NCI-H2029 (cell line): ENCODE measurements at places on chromosomes 5 and 9.

GRCh38 chr5:142396436-142397038 is 71.7 kb upstream of the SPRY4 start:
- no peak for DNase-seq

DNA sequence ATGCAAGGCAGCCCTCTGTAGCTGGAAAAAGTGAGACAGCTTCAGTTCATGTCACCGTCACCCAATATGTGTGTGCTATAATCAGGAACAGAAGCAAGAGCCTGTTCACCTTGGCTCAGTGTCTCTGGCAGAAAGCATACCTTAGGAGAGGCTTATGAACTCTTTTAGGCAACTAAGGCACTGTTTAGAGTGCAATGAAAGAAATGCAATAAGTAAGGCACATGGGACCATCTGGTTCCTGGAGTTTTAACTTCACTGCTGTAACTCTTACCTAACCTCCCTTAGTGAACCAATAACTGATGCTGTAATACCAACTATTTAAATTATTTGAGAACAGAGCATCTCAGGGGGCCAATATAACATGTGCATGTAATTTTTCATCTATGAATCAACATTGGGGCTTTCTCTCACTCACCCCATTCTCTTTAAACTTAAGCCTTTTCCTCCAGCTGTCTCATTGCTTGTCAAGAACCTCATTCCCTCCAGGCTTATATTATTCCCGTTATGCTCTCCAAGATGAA is 32.4 kb downstream of the C9 start:
- DNase-seq: no peak

DNA sequence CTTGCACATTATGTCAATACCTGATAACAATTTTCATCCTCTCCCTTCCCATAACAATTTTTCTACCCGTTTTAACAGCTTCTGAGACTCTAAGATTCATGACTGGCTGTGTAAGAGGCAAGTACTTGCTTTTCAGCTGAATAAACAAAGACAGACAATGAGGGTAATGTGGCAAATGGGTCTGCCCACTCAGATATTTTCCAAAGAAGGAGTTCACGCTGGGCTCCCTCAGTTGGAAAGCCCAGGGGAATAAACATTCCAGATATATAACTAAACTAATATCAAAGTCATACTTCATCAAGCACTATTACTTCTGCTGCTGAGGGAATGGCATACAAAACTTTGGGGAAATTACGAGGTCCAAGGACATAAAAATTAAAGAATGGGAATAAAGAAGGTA is 24.4 kb downstream of the MEGF9 start:
- DNase-seq: no peak

- no peak for DNase-seq
These were observed 2.8 kb upstream of the PCA3 start for GRCh38 chr9:76761448-76761847.

- no peak for DNase-seq
These were observed 157.1 kb downstream of the ATP10B start for GRCh38 chr5:160694896-160695295.

- DNase-seq: no peak
These were observed 222.4 kb downstream of the DOCK8 start for GRCh38 chr9:437066-437465.

DNA sequence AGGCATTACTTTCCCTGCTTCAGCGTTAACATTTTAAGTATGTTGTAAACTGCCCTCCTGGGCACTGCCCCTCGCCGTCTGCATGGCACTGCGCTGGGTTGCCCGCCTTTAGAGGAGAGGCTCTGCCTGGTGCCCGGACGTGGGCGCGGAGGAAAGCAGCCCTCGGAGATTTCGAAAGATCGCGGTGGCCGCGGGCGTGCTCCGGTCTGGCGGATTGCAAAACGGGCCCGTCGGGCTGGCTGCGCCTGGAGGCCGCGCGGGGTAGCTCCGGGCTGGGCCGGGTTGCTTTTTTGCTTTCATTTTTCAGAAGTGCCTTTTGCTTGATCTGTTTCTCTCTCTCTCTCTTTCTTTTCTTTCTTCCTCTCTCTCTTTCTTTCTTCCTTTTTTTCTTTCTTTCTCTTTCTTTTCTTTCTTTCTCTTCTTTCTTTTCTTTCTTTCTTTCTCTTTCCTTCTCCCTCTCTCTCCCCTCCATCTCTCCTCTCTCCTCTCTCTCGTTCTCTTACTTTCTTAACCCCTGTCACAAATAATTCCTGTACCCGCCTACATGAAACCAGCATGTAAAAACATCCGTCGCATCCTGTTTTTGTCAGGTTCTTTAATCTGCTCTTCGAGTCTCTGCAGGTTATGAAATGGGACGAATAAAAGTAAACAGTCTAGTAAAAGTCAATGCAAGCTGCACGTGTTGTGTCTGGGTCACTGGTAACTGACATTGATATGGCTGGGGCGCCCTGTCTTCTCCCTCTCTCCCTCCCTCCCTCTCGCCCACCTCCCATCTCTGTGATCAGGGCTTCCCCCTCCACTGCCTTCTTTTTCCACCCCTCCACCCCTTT is 1.7 kb downstream of the FST start:
- DNase-seq: peak; percentile 49

DNA sequence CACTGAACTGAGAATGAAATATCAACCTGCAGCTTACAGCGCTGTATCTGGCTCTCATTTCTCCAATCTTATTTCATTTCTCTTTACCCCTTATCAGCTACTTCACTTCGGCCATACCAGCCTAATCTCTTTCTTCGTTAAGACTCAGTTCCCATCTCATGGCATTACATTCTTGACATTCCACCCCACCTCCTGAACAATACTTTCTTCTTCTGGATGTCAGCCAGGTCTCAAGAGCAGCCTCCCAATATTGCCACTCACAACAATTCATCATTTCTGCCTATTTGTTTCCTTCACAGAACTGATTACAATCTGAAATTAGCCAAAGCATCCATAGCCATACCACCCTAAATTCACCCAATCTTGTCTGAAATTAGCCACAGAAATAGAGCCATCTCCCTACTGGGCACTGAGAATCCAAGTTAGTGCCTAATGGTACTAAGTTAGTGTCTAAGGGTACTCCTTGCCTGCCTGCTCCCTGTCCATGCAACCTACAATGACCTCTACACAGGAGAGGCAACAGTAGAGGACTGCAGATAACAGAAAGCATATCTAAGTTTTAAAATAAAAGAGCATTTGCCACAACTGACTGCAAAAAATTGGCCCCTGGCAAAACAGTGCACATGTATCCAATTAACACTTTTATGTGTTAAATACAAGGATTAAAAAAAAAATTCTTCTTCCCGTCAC is 35.2 kb downstream of the SETX start:
- DNase-seq: no peak

DNA sequence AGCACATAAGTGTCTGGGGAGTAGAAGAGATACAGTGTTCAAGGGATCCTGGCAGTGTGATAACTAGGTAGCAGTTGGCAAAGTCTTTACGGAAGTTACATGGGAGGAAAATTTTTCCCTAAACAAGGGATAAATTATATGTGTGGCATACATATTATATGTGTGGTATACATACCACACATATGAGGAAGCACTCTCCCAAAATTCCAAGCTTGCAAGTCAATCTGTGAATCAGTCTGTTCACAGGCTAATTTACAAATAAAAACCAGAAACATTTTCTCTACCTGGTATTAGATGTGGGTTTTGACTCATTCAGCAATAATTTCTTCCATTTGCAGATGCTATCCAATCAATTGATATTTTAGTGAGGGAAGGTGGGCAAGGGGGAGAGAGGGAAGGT is 110.0 kb downstream of the ISOC1 start:
- no peak for DNase-seq

DNA sequence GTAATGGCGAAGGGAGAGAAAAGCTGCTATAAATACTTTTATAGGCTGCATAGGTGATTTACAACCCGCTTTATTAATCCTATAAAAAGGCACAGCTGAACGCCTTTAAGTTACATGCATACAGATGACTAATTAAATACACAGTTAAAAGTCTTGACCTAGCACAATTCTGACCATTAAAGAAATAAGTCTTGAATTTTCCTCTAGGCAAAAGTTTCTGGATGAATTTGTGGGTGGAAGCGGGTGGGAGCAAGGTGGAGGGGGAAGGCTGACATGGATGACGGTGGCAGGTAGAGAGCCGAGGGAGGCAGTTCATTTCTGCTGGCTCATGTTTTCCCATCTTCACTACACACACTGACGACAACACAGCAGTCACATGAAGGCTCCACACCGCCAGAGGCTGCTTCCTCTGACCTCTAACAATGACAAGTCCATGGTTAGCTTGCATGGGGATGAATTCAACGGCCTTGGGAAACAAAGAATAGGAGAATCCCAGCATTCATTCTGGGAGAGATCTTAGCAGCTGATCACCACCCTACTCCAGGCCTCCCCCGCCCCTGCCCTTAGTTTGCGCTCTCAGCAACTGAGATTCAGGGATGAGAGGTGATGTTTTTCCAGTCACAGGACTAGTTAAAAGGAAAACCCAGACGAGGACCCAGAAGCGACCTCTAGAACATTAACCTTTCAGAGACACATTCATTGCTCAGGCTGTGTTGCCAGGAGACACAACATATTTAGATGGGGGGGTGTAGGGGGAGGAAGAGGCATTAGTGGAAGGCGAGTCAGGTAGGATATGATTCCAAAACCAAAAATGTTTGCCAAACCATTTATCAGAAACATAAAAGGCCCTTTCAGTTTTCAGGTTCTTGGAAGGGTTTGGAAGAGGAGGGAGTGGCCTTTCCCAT is 329.3 kb downstream of the PIK3R1 start:
- DNase-seq: peak; percentile 75

GRCh38 chr9:34985311-34985899 is 4.1 kb upstream of the DNAJB5 start:
- peak; percentile 26 for DNase-seq

DNA sequence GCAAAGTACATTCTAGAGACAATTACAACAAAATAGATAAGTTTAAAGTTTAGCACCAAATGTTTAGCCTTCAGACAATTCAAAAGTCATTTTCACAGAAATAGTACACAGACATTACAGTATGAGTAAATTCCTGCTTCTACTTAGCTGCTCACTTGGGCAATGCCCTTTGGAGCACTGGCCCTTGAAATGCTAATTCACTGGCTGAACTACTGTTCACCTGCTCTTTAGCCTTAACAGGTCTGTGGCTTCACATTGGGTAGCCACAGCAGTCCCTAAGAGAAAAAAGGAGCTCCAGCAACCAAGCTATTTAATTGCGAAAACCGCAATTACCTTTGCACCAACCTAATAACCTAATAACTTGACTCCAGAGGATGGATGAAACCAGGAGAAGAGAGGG is 916.2 kb upstream of the DMAC1 start:
- DNase-seq: no peak

DNA sequence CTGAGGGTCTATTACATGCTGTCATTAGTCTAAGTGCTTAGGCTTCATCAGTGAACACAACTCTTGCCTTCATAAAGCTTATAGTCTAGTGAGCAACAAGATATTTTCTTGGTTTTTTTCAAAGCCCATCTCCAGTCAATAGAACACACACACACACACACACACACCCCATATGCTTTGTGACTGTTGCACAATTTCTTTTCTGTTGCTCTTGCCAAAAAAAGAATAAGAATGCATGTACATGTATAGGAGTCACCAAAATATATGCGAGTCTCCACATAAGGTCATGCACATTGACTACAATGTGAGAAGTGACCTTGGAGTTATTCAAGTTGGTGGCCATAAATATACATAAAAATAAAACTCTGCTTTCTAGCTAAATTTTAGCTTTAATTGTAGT is 351.5 kb upstream of the TLE4 start:
- DNase-seq: no peak

DNA sequence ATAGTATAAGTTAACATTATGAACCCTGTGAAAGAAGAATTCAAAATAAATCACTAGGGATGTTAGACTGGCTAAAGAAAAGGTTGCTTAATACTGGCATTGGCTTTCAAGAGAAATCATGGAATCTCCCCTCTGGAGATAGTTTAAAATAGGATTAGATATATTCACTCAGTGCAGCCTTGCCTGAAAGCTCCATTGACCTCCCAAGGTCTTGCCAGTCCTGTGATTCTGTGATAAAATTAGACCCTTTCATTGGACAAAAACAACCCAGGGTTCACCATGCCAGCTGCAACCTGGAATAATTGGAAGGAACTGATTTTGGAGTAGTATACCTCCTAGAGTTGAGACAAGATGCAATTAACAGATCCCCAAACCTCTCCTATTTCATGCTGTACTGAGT is 588.1 kb upstream of the MEF2C start:
- DNase-seq: no peak

- DNase-seq: no peak
These were observed 305.9 kb downstream of the SLIT3 start for GRCh38 chr5:168995024-168995423.

DNA sequence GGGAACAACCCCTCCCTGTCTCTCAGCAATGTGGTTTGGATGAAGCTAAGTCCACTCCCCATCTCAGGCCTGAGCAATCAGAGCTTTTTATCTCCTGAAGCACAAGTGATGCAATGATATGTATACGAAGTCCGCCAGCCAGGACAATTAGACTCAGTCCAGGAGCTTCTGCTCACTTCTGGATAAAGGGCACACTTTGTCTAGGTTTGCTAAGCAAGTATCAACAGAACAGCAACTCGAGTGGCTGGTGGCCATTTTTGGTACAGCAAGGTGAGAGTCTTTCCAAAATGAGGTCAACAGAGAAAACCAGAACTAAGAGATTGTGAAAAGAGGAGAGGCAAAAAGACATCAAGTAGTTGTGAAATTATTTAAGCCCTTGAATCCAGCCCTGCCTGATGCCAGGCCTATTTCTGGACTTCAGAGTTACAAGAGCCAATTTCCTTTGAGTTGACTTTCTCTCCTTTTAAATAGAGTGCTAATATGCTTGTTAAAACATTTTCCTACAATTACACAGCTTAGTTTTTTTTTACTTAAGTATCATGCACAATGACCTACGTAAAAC is 8.2 kb downstream of the NDUFA8 start:
- DNase-seq: no peak

GRCh38 chr5:14679595-14679994 is 15.1 kb downstream of the OTULIN start:
- no peak for DNase-seq

- DNase-seq: no peak
These were observed 7.3 kb downstream of the PKD2L2 start for GRCh38 chr5:137896560-137896959.

DNA sequence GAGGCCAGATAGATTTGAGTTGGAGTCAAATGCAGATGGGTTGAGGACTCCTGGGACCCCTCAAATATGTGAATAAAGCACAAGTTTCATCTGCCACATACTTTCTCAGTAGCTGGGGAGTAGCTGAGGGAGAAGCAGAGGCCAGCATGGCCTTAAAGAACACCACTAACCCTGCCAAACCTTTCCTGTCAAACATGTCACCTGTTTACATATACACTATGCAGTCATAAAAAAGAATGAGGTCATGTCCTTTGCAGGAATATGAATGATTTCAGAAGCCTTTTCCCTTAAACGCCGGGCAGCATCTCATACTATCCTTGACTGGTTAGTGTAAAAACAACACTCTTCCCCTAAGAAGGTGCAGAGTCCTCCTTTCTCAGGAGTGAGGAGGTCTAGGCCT is 25.2 kb upstream of the HSD17B4 start:
- DNase-seq: no peak
